ENCODE measurements at places on chromosomes 12 and 14.

DNA sequence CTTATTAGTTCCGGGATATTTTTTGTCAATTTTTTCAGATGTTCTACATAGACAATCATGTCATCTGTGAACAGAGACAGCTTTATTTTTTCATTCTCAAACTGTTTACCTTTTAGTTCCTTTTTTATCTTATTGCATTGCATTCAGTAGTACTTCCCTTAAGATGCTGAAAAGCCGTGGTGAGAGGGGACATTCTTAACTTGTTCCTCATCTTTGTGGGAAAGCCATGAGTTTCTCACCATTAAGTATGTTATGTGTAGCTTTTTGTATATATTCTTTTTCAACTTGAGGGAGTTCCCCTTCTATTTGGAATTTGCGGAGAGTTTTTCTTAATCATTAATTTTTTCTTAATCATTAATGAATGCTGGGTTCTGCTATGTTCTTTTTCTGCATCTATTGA lies 1727.1 kb upstream of the SEL1L start:
- no peak for DNase-seq

- DNase-seq: no peak
These were observed 506 bp upstream of the TBX5 start for GRCh38 chr12:114406316-114406983.

- DNase-seq: no peak
These were observed 35.1 kb downstream of the PCNX1 start for GRCh38 chr14:70942342-70942706.

GRCh38 chr12:124422142-124422569 lies 127.3 kb downstream of the RFLNA start:
- DNase-seq: no peak

DNA sequence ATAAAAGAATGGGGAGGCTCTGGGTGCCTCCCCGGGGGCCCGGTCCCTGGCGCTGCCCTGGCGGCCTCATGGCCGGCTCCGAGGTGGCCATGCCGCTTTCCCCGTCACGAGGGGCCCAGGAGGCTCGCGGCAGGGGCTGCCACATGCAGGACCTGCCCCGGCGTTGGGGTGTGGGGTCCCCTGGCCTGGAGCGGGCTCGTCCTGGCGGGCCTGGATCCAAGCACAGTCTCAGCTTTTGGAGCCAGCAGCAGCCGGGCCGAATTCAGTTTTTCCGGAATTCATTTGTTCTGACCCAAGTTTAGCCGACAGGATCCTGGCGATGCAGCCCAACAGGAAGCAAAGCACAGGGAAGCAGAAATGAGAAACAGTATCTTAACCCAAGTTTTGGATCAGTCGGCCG lies 26.4 kb upstream of the AEBP2 start:
- no peak for DNase-seq

- no peak for DNase-seq
These were observed 274.9 kb downstream of the GPHN start for GRCh38 chr14:66782853-66783252.

GRCh38 chr14:56219666-56220413 lies 101.6 kb downstream of the PELI2 start:
- DNase-seq: no peak

DNA sequence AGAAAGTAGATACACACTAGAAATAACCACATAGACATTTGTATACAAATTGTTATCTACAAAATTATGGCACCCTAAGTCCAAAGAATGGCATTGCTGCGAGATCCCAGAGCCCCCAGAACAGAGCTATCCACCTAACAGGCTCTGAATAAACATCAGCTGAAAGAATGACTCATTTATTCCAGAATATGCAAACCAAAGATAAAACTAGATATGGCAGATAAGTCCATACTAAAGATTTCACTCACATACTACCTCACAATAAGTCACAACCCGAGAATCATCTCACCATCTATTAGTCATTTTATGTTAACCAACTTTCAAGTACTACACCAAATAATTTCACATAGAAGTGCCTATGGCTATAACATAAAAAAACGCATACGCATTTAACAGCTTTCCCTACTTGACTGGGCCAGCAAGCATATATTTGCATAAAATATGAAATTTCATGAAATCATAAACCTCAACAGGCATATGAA lies 5.6 kb downstream of the CNIH1 start:
- DNase-seq: no peak

DNA sequence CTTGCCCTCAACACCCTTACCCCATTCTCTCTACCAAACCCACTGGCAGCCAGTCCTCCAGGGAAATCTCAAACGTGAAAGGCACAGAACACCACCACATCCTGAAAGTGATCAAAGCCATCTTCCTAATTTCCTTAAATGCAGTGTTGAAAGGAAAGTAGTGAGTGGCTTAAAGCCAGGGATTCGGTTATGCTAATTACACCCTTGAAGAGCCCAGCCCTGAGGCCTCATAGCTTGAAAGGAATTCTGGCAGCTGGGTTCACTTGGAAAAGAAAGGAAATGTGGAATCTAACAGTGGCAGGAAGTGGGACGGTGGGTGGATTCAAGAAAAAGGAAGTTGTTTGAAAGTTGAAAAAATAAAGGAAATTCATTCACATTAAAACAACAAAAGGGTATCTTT lies 73.0 kb upstream of the FICD start:
- DNase-seq: no peak

- DNase-seq: no peak
These were observed 8.9 kb upstream of the WNT5B start for GRCh38 chr12:1620092-1620491.

- no peak for DNase-seq
These were observed 417.6 kb downstream of the NAV3 start for GRCh38 chr12:78248321-78248720.

DNA sequence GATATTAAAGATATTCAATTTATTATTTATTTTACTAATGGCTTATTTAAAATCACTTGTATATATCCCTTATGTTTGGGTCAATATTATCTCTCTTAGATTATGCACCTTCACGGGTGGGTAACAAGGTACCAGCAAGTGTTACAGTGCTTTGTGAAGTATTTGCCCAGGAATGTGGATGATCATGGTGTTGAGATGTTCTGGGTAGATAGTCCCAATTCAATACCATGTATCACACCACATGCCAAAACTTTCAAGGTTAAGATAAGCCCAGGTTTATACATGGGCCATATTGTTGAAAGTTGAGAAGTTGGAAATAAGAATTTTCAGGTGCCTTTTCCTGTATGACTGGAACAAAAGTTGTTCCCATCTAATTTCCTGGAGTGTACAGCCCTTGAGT lies 131.3 kb upstream of the RASSF8 start:
- no peak for DNase-seq

GRCh38 chr12:132338781-132339180 lies 9.4 kb upstream of the GALNT9 start:
- DNase-seq: no peak

DNA sequence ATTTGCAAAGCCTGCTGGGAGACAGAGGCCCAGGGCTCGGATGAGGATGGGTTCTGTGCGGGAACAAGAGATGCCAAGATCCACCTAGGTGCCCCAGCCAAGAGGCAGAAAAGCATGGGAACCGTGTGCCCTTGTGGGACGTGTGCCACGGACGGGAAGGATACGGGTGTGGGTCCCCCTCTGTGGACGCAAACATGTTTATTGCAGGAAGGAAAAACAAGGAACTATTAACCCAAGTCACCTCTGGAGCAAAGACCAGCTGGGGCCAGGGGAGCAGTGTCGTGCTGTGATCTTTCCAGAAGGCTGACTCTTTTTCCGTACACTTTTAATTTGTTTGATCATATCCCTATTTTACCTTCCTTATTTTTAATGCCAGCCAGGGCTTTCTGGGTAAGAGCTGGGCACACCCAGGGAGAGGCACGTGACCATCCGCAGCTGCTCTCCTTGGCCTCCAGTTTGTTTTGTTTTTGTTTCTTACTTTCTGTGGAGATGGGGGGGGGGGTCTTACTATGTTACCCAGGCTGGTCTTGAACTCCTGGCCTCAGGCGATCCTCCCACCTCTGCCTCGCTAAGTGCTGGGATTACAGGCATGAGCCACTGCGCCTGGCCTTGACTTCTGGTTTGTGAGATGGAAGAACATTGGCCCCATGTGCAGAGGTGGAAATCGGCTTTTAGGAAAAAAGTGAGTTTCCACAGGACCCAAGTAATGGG lies 20.7 kb downstream of the SCARB1 start:
- DNase-seq: no peak

GRCh38 chr12:128790653-128791373 lies 32.9 kb downstream of the SLC15A4 start:
- no peak for DNase-seq

DNA sequence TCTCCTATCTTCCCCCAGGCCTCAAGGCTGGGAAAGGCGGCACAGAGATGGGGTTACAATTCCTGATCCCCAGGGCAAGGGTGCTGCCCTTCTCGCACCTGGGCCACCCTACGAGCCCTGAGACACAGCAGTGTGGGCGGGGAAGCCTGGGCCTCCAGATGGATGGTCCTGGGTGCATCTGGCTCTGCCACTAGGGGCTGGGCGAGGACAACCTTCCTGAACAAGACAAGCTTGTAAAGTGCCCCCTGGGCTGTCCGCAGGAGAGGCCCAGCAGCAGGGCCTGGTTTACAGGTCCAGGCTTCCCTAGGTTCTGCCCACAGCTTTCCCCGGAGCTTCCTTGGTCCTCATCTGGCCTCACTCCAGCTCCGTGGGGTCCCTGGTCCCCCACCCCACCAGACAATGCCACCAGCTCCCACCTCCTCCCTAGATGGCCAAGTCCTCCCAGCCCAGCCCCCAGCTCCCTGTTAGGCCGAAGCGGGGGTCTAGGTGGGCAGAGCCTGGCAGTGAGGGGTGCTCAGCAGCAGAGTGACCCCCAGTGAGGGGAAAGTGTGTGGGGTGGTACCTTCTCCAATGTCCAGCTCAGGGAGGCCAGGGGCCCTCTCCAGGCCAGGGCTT lies 8.9 kb downstream of the ARL6IP4 start:
- DNase-seq: no peak

GRCh38 chr12:74337951-74338350 lies 199.7 kb upstream of the ATXN7L3B start:
- no peak for DNase-seq

DNA sequence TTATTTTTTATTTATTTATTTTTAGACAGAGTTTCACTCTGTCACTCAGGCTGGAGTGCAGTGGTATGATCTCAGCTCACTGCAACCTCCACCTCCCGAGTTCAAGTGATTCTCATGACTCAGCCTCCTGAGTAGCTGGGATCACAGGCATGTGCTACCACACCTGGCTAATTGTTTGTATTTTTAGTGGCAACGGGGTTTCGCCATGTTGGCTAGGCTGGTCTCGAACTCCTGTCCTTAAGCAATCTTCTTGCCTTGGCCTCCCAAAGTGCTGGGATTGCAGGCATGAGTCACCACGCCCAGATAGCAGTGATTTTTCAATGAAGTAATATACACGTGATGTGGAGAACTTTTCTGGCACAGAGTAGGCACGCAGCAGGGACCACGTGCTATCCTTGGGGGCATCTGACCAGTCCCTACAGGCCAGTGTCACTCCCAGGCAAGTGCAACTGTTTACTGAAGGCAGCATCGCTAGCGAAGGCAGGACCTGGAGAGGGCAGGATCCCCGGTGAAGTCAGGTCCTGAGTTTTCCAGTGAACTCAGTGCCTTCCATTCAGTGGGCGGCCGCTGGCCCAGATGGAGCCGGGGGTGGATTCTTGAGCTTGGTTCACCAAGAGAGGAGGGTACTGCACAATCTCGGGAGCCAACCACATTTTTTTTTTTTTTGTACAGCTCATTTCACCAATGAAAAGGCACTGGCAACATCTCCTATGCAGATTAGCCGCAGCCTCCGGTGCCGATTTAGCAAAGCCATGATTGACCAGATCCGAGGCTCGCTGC lies 11.1 kb upstream of the CLMN start:
- no peak for DNase-seq

DNA sequence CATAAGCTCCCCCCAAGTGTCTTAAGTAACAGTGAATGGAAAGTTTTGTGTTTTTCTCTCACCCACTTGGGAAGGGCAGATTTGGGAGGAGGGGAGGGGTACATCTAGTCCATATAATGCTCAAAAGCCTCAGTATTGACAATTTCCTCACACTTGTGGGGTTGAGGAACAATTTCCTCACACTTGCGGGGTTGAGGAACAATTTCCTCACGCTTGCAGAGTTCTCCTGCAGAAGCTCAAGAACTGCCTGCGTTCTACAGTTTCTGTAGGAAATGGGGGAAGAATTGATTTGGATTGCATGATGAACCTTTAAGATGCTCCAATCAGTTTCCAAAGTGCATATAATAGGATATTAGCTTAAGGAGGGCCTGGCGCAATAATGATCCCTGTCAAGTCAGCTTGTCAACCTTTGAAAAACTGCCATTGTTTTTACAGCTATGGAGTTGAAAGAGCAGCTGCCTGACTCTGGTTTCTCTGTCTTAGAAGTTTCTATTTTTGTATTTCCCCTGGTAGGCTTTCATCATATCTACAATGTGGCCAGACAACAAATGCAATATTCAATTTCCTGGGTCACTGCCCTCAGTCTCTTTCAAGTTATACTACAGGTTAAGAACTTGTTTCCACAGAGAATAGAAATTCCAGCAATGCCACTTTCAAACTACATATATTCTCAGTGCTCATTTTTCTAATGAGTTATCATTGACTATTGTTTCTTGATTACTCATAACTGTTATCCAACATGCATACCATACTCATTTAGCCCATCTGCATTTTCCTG lies 66.5 kb downstream of the PLEKHG7 start:
- no peak for DNase-seq

GRCh38 chr12:6526201-6526600 lies 8.1 kb upstream of the GAPDH start:
- DNase-seq: no peak

- no peak for DNase-seq
These were observed 13.7 kb upstream of the PRPF39 start for GRCh38 chr14:45070215-45070614.

GRCh38 chr14:37019488-37019887 lies 152.9 kb downstream of the SLC25A21 start:
- no peak for DNase-seq

DNA sequence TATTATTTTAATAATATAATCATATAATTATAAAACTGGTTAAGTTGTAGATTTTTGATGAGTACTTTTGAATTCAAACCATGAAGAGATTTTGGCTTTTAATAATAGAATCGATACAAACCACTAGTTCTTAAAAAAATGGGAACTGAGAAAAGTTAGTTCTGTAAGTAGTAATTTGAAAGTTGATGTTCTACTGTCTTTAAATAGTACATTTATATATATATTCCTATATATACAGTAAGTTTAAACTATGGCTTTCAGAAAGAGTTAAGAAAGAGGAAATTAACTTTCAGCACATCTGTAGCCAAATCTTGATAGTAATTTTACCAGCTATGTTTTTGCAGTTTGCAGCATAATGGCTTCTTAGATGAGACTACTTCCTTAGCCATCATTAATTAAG lies 7.8 kb downstream of the LRRK2 start:
- no peak for DNase-seq

GRCh38 chr12:58310809-58311622 lies 369.6 kb downstream of the ATP23 start:
- peak; percentile 94 for DNase-seq

GRCh38 chr12:62006076-62006732 lies 254.0 kb upstream of the USP15 start:
- peak; percentile 0 for DNase-seq
